ENCODE measurements at places on chromosomes 1 and 21.

GRCh38 chr1:53145942-53146708 is 3.7 kb upstream of the SLC1A7 start:
- DNase-seq = no peak

- no peak for DNase-seq
These were observed 430 bp downstream of the S100B start for GRCh38 chr21:46604329-46604974.

GRCh38 chr21:32140604-32141317 is 138.1 kb downstream of the MIS18A start:
- DNase-seq = no peak

GRCh38 chr1:92752719-92753118 is 32.2 kb downstream of the EVI5 start:
- DNase-seq = no peak

DNA sequence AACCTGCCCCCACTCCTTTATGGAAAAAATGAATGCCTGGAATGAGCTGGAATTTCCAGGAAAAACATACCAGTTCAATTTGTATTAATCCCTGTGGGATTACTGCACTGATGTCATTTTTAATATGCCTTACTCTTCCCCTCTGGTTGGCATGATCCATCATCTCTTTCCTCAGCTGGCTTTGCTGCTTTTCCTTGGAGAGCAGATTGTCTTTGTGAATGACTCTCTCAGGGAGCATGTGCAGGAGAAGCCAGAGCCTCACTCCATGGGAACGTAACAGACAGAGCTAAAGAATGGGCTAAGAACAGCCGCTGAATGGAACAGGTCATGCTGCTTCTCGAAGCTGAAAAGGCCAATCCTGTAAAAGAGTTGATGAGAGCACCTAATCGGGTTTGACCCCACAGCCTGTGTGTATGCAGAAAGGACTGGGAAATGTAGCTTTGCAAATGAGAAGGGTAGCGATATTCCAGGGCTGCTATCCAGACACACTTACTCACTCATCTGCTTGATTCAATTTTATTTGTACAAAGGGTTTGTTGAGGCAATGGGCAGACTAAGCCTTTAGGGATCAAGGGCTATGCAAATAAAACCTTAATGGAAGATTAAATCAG is 20.7 kb downstream of the PHC2 start:
- DNase-seq = no peak

DNA sequence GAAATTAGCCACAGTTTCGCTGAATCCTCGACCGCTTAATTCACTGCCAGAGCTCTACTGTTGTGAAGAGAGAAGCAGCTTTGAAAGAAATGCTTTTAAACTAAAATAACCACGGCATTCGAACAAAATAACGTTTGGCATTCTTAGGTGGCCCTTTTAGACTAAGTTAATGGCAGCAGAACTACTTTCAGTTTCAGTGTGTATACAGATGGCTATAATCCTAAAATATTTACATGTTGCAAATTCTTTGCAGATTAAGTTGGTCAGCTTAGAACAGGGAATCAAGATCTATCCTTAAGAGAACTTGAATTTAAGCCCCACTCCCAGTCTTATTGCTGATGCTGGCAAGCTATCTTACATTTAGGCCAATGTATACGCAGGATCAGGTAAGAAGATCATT is 62.7 kb downstream of the ADSS2 start:
- no peak for DNase-seq

DNA sequence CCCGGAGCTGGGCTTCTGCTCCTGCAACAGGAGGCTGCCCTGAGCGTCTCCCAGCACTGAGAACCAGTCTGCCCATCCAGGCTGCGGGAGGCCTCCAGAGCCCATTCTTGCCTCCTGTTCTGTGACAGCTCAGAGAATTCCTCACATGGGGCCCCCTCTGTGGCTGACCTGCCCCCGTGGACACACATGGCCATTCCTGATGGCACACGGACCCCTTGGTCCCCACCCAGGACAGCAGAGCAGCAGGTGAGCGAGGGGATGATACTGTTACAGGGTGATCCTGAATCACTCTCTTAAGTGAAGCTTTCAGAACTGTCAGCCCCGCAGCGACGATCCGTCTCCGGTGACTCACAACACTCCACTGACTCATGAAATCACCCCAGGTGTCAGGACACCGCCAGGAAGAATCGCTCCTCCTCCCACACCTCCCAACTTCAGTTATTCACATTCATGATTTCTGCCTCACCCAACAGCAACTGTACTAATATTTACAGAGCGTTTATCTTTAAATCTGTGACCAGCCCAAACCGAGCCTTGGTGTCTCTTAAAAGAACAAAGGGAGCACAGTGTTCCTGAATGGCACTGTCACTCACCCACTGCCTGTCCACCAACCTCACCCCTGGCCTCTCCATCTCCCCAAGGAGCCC is 22.5 kb downstream of the CHD5 start:
- no peak for DNase-seq

GRCh38 chr1:185987611-185988321 is 253.6 kb downstream of the HMCN1 start:
- no peak for DNase-seq

DNA sequence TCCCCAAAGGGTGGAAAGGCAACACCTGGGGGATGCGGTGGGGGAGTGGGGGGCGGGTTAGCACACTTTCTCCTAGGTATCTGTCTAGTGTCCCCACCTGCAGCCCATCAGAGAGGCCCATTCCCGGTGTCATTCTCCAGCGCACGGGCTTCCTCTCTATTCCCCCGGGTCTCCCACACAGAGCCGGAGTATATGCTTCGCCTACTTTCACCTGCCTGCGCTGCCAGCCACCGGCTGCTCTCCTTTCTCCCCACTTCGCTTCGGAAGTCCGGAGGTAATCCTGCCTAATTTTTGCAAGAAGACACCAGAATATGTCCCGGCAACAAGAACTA is 852 bp downstream of the RGS7 start:
- DNase-seq = no peak

DNA sequence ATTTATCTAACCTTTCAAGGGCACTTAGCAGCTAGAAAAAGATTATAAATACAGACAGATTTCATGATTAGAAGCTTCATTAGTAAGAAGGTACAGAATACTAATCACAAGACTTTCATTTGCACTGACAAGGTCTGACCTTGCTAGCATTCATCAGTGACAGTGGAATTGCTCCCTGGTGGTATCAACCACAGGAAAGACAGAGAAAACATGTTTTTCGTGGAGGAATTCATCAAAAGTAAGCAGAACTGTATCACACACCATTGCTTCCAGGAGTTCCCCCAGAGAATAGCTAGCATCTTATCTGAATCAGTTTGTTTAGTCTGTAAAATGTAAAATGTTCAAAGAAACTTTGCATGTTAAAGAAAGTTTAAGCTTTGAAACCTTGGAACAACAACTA is 20.6 kb upstream of the CRB1 start:
- DNase-seq = no peak

- DNase-seq = no peak
These were observed 262.9 kb downstream of the PLA2G4A start for GRCh38 chr1:187091666-187092065.

- DNase-seq = no peak
These were observed 51.9 kb upstream of the C8B start for GRCh38 chr1:57017717-57018116.

DNA sequence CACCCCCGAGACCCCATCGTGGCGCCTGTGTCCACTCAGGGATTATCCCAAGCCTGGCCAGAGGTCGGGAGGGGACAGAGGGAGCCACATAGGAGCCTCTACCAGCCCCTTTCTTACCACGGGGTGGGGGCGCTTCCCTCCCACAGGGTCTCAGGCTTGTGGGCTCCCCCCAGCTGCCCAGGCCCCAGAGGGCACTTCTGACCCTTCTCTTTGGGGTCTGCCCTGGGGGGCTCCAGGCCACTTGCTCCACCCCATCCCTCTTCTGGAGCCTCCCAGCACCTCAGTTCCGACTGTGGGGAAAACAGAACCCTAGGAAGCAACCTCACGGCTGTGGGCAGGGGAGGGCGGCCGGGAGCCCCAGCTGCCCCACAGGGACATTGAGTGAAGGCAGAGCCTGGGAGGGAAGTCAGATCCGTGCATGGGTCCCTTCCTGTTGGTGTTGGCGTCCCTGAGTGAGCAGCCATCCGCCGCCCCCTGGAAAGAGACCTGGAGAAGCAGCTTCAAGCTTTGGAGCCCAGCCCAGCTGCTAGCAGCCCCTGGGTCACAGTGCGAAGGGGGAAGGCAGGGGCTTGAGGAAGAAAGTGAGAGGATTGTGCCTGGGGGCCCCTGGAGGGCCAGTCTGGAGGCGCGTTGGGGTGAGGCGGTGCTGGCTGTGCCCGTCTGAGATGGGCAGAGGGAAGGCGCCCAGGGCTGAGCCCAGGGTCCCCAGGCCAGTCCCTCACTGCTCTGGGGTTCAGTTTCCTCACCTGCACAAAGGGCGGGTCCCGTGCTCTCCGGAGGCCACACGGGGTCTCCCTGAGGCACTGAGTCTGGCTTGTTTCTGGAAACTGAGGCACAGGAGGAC is 22.1 kb downstream of the RRP1 start:
- no peak for DNase-seq

- no peak for DNase-seq
These were observed 6.0 kb downstream of the STYXL2 start for GRCh38 chr1:167099851-167100250.

GRCh38 chr1:109240158-109241152 is 8.9 kb upstream of the CELSR2 start:
- DNase-seq = no peak

- DNase-seq = no peak
These were observed 18.9 kb downstream of the SNAP47 start for GRCh38 chr1:227753999-227754711.

GRCh38 chr21:38788275-38788905 is 17.3 kb upstream of the ETS2 start:
- no peak for DNase-seq

GRCh38 chr1:154629061-154629674 is 21.2 kb upstream of the ADAR start:
- DNase-seq = no peak

DNA sequence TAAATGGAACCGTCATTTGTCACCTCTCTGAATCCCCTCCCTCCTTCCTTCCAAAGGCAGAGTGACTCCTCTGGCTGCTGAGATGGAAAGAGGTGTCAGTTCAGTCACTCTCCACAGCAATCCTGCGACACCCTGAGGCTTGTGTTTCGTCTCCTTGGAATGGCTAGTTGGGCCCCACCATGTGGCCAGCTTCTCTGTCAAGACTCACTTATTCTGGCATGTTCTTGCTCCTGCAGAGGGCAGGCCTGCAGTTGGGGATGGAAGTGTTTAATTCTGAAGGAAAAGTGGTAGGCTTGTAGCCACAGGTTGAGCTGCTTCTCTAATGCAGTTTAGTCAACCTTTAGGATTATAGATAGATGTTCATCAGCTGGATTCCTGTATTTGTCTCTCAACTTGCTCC is 149.6 kb downstream of the LMO4 start:
- DNase-seq = no peak

- DNase-seq = no peak
These were observed 8.2 kb downstream of the LMNA start for GRCh38 chr1:156122519-156123355.

GRCh38 chr1:10681296-10682107 is 114.9 kb downstream of the CASZ1 start:
- DNase-seq = no peak

DNA sequence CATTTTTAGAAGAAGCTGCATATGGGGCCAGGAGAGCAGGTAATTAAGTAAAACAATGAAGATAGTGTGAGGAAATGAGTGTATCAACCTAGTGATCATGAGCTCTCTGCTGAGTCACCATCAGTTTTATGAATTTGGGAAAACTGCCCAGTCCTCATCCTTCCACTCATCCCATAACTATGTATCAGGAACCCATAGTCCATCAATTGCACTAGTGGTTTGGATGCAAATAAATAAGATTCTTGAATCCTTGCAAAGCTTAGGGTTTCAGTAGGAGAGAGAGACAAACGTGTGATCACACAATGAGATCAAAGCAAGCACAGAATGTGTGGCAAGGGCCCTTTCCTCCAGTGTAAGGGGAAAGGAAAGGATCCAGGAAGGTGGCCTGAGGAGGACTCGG is 145.6 kb downstream of the ZZZ3 start:
- no peak for DNase-seq

DNA sequence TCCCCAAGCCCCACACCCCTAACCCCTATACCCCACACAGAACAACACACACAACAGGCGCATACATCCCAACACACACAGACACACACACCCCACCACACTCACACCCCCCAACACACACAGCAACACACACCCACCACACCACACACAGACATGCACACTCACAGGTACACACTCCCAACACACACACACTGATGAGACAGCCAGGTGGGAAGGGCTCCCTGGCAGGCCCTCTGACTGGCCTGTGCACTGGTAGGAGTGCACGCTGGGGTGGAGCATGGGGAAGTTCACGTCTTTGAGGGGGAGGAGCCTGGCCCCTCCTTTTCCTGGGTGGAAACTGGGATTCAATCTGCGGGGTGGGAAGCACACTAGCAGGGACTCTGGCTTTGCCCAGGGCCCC is 116.7 kb downstream of the RHOU start:
- no peak for DNase-seq

GRCh38 chr1:119675349-119676345 is 27.6 kb upstream of the ZNF697 start:
- peak; percentile 7 for DNase-seq

DNA sequence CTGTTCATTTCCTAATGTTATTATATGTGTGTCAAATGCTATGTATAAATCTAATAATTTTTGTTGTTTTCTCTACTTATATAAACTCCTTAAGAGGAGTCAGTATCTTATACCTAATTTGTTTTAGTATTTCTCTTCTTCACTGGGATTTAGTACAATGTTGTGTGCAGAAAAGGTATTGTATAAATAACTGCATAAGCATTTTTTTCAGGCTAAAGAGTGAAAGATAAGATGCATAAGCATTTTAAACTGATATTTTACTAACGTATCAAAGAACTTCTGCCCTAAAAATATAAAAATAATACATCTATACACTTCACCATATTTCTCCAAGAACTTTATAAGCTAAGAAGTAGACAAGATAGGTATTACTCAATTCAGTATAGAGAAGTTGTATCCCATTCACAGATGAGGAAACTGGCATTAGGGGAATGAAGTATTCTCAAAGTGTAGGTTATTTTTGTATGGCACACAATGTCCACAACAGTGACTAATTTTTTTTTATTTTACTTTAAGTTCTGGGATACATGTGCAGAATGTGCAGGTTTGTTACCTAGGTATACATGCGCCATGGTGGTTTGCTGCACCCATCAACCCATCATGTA is 59.3 kb downstream of the NUP210L start:
- no peak for DNase-seq

DNA sequence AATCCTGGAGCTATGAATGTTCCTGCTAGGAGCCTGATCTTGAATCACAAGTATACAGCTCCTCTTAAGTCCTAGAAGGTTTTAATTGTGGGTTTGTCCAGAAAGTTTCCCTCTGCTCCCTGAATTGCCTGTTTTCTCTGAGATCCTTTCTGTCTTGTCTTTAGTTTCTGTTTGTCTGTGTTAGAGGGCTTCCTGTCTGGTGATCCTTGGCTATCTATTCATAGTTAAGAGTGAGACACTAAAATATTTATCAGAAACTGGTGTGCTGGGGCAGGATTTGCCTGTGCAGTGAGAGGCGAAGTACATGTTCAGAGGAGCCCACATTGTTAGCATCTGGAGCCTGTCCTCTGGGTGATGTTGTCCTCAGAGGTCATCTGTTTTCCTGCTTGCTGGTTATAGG is 45.4 kb downstream of the ETS2 start:
- DNase-seq = no peak

GRCh38 chr1:62307895-62308492 is 11.2 kb downstream of the KANK4 start:
- no peak for DNase-seq

GRCh38 chr1:110258734-110259133 is 48.6 kb downstream of the KCNC4 start:
- no peak for DNase-seq

GRCh38 chr1:164659621-164660411 is 100.8 kb downstream of the PBX1 start:
- DNase-seq = no peak

Measured in activated T-helper 1 cell treated with anti-CD3 and anti-CD28 coated beads, Interleukin-2, amount 50 U/mL, for 16 hours (primary cell).